Stimulated activated CD8-positive, alpha-beta memory T cell treated with anti-CD3 and anti-CD28 coated beads, Interleukin-7, amount 100 ng/mL, for 24 hours (primary cell): ENCODE measurements at places on chromosomes 2 and 18.

GRCh38 chr2:14517731-14518130, 114.8 kb upstream of the LRATD1 start:
- DNase-seq = no peak

- no peak for DNase-seq
Measured at GRCh38 chr2:43458014-43458628, 137.7 kb downstream of the THADA start.

DNA sequence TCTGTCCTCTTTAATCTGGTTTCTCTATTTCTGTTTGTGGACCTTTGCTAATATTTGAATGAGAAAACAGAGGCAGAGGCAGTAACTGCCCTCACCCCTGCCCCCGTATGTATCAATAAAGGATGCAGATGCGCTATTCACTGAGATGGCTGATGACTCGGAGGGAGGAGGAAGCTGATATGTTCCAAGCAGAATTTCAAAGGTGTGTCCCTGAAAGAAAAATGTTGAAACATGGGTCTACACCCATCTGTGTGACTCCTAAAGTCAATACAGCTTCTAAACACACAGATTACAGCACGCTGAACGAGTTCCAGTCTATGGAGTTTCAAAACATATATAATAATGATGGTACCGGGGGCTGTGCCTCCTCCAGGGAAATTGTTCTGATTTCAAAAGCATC, 38.8 kb downstream of the EPHA4 start:
- DNase-seq = no peak

- no peak for DNase-seq
Measured at GRCh38 chr2:132965460-132965859, 295.5 kb upstream of the LYPD1 start.

GRCh38 chr18:25349131-25349925, 2.6 kb downstream of the ZNF521 start:
- no peak for DNase-seq

- no peak for DNase-seq
Measured at GRCh38 chr2:211498551-211499205, 942.3 kb downstream of the CPS1 start.

GRCh38 chr2:39836638-39837037, 57.6 kb upstream of the THUMPD2 start:
- no peak for DNase-seq

- DNase-seq = no peak
Measured at GRCh38 chr2:68834737-68835376, 36.3 kb downstream of the BMP10 start.

GRCh38 chr2:197052356-197052755, 125.8 kb upstream of the PGAP1 start:
- DNase-seq = no peak

DNA sequence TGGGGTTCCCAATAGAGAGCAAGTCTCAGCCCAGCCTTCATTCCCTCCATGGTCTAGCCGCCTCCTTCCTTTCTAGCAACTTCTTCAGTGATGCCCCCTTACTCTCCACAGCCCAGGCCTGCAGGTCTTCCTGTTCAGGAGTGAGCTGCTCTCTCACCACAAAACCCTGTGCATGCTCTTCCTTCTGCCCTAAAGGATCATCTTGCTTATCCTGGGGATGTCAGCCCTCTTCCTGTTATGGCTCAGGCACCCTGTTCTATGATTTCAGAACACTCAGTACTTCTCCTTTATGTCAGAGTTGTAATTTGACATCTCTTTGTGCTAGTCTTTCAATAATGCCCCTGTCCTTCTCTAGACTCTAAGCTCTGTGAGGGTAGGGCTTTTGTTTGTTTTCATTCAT, 19.4 kb downstream of the TMEM178A start:
- no peak for DNase-seq

- DNase-seq = no peak
Measured at GRCh38 chr2:180128861-180129260, 121.8 kb upstream of the CWC22 start.

- DNase-seq = no peak
Measured at GRCh38 chr2:240469740-240470139, 34.3 kb downstream of the GPC1 start.

- DNase-seq = no peak
Measured at GRCh38 chr2:150978053-150978452, 283.6 kb downstream of the RBM43 start.

GRCh38 chr2:158091647-158092046, 10.0 kb upstream of the UPP2 start:
- no peak for DNase-seq

- no peak for DNase-seq
Measured at GRCh38 chr2:60818272-60818671, 62.2 kb downstream of the PAPOLG start.

- DNase-seq = no peak
Measured at GRCh38 chr2:16272038-16272788, 331.9 kb downstream of the MYCN start.

DNA sequence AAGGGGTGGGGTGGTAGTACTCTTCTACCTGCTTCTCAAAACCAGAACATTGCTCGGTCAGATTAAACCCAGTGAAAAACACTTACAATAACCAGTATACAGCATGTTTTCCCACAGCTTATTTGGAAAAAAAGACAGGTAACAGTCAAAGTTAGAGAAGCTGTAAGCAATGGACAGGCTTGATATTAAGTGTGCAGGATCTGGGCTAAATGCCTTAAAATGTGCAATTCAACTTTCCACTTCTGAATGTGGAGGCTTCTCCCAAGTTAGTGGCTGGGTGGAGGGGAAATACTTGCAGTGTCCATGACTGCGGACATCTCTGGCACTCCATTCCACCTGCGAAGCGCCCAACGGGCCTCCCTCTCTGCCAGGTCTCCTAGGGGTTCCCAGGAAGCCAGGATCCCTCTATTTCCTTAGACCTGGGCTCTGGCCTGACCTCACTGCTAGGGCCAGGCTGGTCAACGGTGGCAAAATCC, 5.3 kb downstream of the ZEB2 start:
- no peak for DNase-seq

- DNase-seq = no peak
Measured at GRCh38 chr18:76457475-76457874, 37.6 kb downstream of the ZNF516 start.
